ENCODE measurements at places on chromosomes 7 and 10. TPM values are rescaled to one million over a fixed set of nuclear protein-coding genes. Genes with fewer than 3 reads are reported as not detected.

Gene CPVL
- total RNA-seq = not detected

Gene LRRC61
- total RNA-seq = 12.8 TPM

- no peak overlapping the region for H3K4me3 ChIP-seq
- H3K4me1 ChIP-seq = no peaks in the 10 kb centered on the region
- DNase-seq = no peak
- H3K36me3 ChIP-seq = no peaks in the 10 kb centered on the region
Observed at GRCh38 chr7:147197006-147197405, 1080.4 kb downstream of the CNTNAP2 start.

DNA sequence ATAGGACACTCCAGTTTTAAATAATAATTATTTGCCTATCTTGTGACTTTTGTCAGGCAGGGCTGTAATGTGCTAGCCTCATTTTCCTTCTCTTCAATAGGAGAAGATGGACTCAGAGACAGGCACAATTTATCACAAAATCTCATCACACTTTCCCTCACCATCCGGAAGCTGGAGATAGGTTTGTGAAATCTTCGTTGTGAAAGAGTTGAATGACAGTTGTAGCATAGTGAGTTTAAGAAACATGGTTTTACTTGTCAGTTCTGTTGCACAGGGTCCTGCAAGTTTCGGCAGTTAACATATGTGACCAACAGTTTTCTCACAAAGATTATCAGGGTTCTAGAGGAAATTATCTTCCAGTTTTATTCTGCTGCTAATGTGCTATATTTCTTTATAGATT lies 37.7 kb upstream of the MAP3K8 start:
- H3K4me3 ChIP-seq = no peak overlapping the region
- H3K36me3 ChIP-seq = no peaks in the 10 kb centered on the region
- DNase-seq = no peak
- peaks cover 39% of the 10 kb centered on the region for H3K4me1 ChIP-seq

GRCh38 chr7:151918510-151918843 lies 37.8 kb upstream of the GALNTL5 start:
- DNase-seq = no peak
- peaks cover 13% of the 10 kb centered on the region for H3K27me3 ChIP-seq
- H3K27ac ChIP-seq = no peak overlapping the region
- no peak overlapping the region for H3K4me3 ChIP-seq
- H3K36me3 ChIP-seq = peaks cover 6% of the 10 kb centered on the region
- no peaks in the 10 kb centered on the region for H3K4me1 ChIP-seq

GRCh38 chr10:3067118-3067858 lies at the start of gene PFKP:
Gene PFKP, plus strand, starts transcription at chr10:3067548. Its CDS starts 48 bp downstream, at chr10:3067596.
- H3K27ac ChIP-seq = peak within 1 kb of the TSS; percentile 91
- H3K4me1 ChIP-seq = peaks cover 29% of the 10 kb centered on the region
- peak within 1 kb of the TSS; percentile 91 for H3K4me3 ChIP-seq
- H3K27me3 ChIP-seq = peaks cover 12% of the 10 kb centered on the region
- H3K36me3 ChIP-seq = peaks cover 23% of the 10 kb centered on the region
- peak; percentile 70 for DNase-seq

All from activated CD4-positive, alpha-beta T cell treated with anti-CD3 and anti-CD28 coated beads, Interleukin-2, amount 10 ng/mL, durations not matched to agents 7 days and 5 days (primary cell).